Naive thymus-derived CD4-positive, alpha-beta T cell (primary cell): ENCODE measurements at places on chromosomes 3 and 15. TPM values are rescaled to one million over a fixed set of nuclear protein-coding genes. Genes with fewer than 3 reads are reported as not detected.

DNA sequence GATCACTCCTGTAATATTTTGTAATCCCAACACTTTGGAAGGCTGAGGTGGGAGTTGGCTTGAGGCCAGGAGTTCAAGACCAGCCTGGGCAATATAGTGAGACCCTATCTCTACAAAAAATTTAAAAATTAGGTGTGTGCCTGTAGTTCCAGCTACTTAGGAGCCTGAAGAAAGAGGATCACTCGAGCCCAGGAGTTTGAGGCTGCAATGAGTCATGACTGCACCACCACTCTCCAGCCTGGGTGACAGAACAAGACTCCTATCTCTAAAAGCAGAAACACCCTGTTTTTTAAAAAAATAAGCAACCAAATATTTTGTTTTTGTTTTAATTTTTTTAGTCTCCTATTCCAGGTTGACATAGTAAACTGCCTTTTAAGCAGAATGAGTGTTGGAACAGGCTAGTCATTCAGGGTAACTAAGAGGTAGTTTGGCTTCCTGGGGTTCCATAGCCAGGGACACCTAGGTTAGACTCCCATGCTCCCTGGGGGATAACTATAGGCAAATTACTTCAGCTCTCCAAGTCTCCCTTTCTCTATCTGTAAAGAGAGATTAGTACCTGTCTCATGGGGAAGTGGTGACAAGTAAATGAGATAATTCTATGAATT, 114.6 kb upstream of the C15orf61 start:
- no peak overlapping the region for H3K4me3 ChIP-seq
- no peak overlapping the region for H3K27ac ChIP-seq
- H3K27me3 ChIP-seq = no peaks in the 10 kb centered on the region
- no peaks in the 10 kb centered on the region for H3K4me1 ChIP-seq
- DNase-seq = no peak

DNA sequence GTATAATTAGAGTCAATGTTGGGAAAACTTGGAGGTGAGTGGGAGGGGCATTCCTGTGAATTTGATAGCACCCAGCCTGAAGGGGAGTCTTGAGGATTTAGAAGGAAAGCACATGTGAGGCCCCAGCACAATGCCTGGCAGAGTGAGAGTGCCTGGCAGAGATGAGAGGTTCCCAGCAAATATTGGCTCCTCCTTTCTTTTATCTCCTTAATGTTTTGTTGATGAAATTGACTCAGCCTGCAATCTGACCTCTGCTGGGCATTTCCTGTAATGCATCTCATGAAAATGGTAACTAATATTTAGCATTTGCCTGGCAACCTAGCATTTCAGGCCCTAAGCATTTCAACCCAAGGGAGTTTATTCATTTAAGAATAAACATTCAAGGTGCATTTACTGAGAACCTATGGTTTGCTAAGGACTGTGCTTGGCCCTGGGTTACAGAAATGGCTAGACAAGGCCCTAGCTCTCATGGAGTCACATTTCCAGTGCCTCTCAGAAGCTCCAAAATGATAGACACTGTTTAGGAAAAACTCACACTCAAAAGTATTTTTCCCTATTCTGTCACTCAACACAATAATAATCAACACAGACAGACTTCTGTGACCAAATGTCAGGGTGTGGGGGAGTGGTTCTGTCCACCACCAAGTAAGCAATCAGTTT, 19.0 kb downstream of the PDHB start:
- no peak overlapping the region for H3K27ac ChIP-seq
- DNase-seq = no peak
- H3K4me1 ChIP-seq = no peaks in the 10 kb centered on the region
- no peaks in the 10 kb centered on the region for H3K27me3 ChIP-seq
- no peak overlapping the region for H3K4me3 ChIP-seq
- peaks cover 20% of the 10 kb centered on the region for H3K36me3 ChIP-seq

DNA sequence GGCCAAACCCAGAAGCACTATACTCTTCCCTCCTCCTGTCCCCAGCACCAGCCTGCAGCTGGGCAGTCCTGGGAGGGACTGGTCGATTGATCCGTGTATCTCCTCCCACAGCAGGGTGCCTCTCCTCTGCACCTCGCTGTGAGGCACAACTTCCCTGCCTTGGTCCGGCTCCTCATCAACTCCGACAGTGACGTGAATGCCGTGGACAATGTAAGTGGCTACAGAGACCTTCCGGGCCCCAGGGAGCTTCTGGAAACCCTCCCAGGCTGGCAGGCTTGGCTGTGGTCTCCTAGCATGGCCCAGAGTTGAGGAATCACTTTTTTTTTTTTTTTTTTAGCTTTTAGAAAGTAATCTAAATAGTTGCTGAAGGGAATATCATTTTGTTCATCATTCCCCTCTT, 30.7 kb downstream of the ANKDD1A start:
- no peaks in the 10 kb centered on the region for H3K4me1 ChIP-seq
- no peak for DNase-seq
- no peak overlapping the region for H3K4me3 ChIP-seq

AHSG gene
- not detected for total RNA-seq

- H3K36me3 ChIP-seq = no peaks in the 10 kb centered on the region
- DNase-seq = no peak
- H3K27me3 ChIP-seq = no peaks in the 10 kb centered on the region
- no peak overlapping the region for H3K27ac ChIP-seq
- H3K4me3 ChIP-seq = no peak overlapping the region
These were observed 324.0 kb downstream of the ZBTB20 start for GRCh38 chr3:114823061-114823460.

DNA sequence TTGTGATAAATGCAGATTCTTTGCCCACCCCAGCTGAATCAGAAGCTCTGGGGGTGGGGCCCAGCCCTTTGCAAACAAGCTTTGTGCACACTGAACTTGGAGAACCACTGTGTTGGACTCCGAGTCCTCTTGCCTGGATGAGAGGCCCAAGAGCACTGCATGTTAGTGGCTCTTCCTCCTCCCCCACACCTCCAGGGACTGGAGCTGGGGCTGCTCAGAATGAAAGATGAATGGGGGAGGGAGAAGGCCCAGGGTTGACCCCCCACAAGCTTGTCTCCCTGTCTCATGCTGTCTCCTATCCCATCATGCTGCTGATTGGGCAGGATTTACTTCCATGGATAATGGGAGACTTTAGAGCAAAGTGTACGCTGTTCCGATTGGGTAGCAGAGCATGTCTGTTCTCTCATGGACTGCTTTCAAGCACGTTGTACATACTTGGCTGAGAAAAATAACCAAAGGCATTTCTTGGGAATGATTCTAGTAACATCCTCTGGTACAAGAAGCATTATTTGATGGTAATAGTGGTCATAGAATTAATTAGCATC, 99.6 kb downstream of the PGPEP1L start:
- H3K27me3 ChIP-seq = no peaks in the 10 kb centered on the region
- no peak overlapping the region for H3K27ac ChIP-seq
- DNase-seq = no peak
- no peak overlapping the region for H3K4me3 ChIP-seq

- no peaks in the 10 kb centered on the region for H3K36me3 ChIP-seq
- DNase-seq = no peak
- H3K4me1 ChIP-seq = no peaks in the 10 kb centered on the region
- no peaks in the 10 kb centered on the region for H3K27me3 ChIP-seq
- H3K4me3 ChIP-seq = no peak overlapping the region
- H3K27ac ChIP-seq = no peak overlapping the region
These were observed 35.9 kb upstream of the PPP2R3A start for GRCh38 chr3:135929670-135930069.

FSTL1 gene
- total RNA-seq = 0.05 TPM

ERC2 gene
- not detected for total RNA-seq

DNA sequence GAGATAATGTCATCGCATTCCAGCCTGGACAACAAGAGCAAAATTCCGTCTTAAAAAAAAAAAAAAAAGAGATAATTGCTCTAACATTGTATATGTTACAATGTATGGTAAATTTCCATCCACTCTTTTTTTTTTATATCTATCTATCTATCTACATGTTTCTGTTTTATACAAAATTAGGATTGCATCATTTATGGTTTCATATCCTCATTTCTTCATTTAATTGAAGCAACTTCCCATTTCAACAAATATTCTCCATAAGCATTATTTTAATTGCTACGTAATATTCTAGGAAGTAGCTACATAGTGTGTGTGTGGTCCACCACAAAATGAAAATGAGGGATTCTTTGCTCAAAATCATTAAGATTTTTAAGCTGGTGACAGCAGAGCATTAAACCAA, 18.4 kb downstream of the RBP1 start:
- DNase-seq = no peak
- H3K4me1 ChIP-seq = no peaks in the 10 kb centered on the region
- no peaks in the 10 kb centered on the region for H3K36me3 ChIP-seq
- H3K4me3 ChIP-seq = no peak overlapping the region
- H3K27me3 ChIP-seq = no peaks in the 10 kb centered on the region
- H3K27ac ChIP-seq = no peak overlapping the region

ADGRG7 gene
- not detected for total RNA-seq

GRCh38 chr3:101865751-101866509, 16.6 kb downstream of the NFKBIZ start:
- H3K36me3 ChIP-seq = no peaks in the 10 kb centered on the region
- no peaks in the 10 kb centered on the region for H3K27me3 ChIP-seq
- no peak overlapping the region for H3K4me3 ChIP-seq

- H3K36me3 ChIP-seq = no peaks in the 10 kb centered on the region
- H3K4me1 ChIP-seq = no peaks in the 10 kb centered on the region
- H3K27ac ChIP-seq = no peak overlapping the region
- H3K27me3 ChIP-seq = no peaks in the 10 kb centered on the region
- H3K4me3 ChIP-seq = no peak overlapping the region
These were observed 275.8 kb upstream of the KCNH8 start for GRCh38 chr3:18872466-18872865.

ITGA11 gene
- total RNA-seq = 0.03 TPM

- DNase-seq = no peak
- no peak overlapping the region for H3K27ac ChIP-seq
- no peak overlapping the region for H3K4me3 ChIP-seq
These were observed 567.1 kb downstream of the EDEM1 start for GRCh38 chr3:5754602-5755001.

- H3K36me3 ChIP-seq = no peaks in the 10 kb centered on the region
- no peaks in the 10 kb centered on the region for H3K27me3 ChIP-seq
- H3K27ac ChIP-seq = no peak overlapping the region
- DNase-seq = no peak
- no peak overlapping the region for H3K4me3 ChIP-seq
These were observed 7.9 kb upstream of the FURIN start for GRCh38 chr15:90860450-90860849.

DNA sequence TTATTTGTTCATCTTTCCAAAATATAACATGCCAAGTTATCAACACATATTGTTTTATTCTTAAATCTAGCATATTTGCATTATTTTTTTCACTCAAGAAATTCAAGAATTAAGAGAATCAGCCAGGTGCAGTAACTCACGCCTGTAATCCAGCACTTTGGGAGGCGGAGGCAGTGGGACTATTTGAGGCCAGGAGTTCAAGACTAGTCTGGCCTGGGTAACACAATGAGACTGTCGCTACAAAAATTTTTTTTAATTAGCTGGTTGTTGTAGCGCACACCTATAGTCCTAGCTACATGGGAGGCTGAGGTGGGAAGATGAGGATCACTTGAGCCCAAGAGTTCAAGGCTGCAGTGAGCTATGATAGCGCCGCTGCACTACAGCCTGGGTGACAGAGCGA, 10.5 kb downstream of the DCUN1D1 start:
- H3K4me3 ChIP-seq = no peak overlapping the region
- no peaks in the 10 kb centered on the region for H3K36me3 ChIP-seq
- no peak for DNase-seq
- no peaks in the 10 kb centered on the region for H3K27me3 ChIP-seq
- no peaks in the 10 kb centered on the region for H3K4me1 ChIP-seq
- H3K27ac ChIP-seq = no peak overlapping the region

DNA sequence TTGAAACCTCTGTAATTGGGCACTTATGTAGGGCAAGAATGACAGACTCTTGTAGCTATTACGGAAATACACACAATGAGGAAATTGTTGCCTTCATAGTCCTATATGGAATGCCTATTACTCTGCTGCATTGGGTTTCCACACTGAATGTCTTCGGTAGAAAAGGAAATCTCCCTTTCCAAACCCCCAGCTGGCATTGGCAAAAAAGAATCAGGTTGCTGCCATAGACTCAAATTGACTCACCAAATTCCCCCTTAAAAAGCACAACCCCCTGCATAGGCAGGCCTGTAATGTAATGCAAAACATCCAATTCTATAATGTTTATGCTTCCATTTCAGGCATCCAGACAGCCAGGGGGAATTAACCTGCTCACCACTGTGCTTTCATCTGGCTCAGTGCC, 44.8 kb upstream of the NTRK3 start:
- H3K27me3 ChIP-seq = no peaks in the 10 kb centered on the region
- H3K4me3 ChIP-seq = no peak overlapping the region
- no peaks in the 10 kb centered on the region for H3K4me1 ChIP-seq

GRCh38 chr15:90893175-90894090, 9.1 kb downstream of the FES start:
- peaks cover 7% of the 10 kb centered on the region for H3K4me1 ChIP-seq
- no peak overlapping the region for H3K4me3 ChIP-seq
- no peak for DNase-seq
- H3K27ac ChIP-seq = no peak overlapping the region
- no peaks in the 10 kb centered on the region for H3K36me3 ChIP-seq
- no peaks in the 10 kb centered on the region for H3K27me3 ChIP-seq

- no peaks in the 10 kb centered on the region for H3K27me3 ChIP-seq
- H3K4me3 ChIP-seq = no peak overlapping the region
- no peaks in the 10 kb centered on the region for H3K4me1 ChIP-seq
- DNase-seq = no peak
These were observed 100.3 kb downstream of the CCNL1 start for GRCh38 chr3:157059661-157060060.

- H3K36me3 ChIP-seq = no peaks in the 10 kb centered on the region
- no peaks in the 10 kb centered on the region for H3K27me3 ChIP-seq
- no peak for DNase-seq
- no peak overlapping the region for H3K27ac ChIP-seq
- no peak overlapping the region for H3K4me3 ChIP-seq
- H3K4me1 ChIP-seq = no peaks in the 10 kb centered on the region
These were observed 107.2 kb downstream of the IL1RAP start for GRCh38 chr3:190620886-190621608.

MINAR1 gene
- 1.0 and 1.3 TPM in 2 replicates for total RNA-seq

- no peaks in the 10 kb centered on the region for H3K27me3 ChIP-seq
- no peaks in the 10 kb centered on the region for H3K4me1 ChIP-seq
- no peak for DNase-seq
These were observed 46.9 kb upstream of the SLC7A14 start for GRCh38 chr3:170632780-170633179.
